Placental pericyte (primary cell): ENCODE measurements at places on chromosomes 3 and 15. TPM values are rescaled to one million over a fixed set of nuclear protein-coding genes. Genes with fewer than 3 reads are reported as not detected.

Gene GXYLT2
- 11.6 and 71.1 TPM in 2 replicates for total RNA-seq

Gene GOLGA6C
- total RNA-seq = 0.14 TPM in 1 of 2 replicates, not detected in the other

Gene SLC25A20
- 17.1 and 18.6 TPM in 2 replicates for total RNA-seq

Gene MYO5A
- 35.7 and 67.7 TPM in 2 replicates for total RNA-seq
